Stimulated activated CD4-positive, alpha-beta T cell treated with anti-CD3 and anti-CD28 coated beads, Interleukin-1b, Interleukin-23, amount 100 ng/mL, for 1 hour (primary cell): ENCODE measurements at places on chromosomes 4 and X.

- DNase-seq, result no peak
Observed at GRCh38 chr4:98522636-98523395, 135.6 kb downstream of the TSPAN5 start.

DNA sequence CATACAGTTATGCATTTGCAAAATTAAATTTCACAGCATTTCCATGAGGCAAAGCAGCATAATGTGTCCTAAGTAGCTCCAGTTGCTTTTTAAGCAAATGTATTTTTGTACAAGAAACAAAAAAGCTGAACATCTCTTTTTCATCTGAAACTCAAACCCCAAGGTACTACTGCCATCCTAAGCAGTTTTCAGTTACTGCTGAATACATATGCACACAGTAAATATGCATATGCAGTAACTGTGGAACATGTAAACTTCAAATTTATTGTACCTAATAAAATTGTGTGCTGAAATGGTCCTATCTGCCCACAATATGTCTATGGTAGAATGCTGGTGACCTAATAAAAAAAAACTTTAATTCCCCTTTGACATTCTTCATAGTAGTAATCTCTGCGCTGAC lies 458.6 kb upstream of the INTU start:
- no peak for DNase-seq

DNA sequence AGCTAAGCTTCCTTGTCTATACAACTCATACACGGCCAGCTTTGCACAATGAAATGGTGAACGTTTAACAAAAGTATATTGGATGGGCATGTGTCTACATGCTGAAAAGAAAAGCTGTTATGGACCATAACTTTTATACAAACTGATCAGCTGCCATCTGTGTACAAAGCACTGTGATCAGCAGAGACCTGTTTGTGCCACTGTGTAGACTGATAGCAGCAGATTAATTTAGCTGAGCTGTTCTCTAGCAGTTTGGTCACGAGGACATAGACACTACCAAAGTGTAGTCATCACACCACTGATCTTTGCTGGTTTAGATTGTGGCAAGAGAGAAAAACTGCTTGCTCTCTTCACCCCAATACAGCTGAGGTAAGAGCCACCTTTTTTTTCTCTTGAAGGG lies 124.5 kb downstream of the RAPGEF2 start:
- DNase-seq, result no peak

GRCh38 chr4:88709989-88710388 lies 12.4 kb upstream of the NAP1L5 start:
- no peak for DNase-seq

GRCh38 chrX:25014366-25014838 lies 1.4 kb downstream of the ARX start:
- DNase-seq, result no peak

DNA sequence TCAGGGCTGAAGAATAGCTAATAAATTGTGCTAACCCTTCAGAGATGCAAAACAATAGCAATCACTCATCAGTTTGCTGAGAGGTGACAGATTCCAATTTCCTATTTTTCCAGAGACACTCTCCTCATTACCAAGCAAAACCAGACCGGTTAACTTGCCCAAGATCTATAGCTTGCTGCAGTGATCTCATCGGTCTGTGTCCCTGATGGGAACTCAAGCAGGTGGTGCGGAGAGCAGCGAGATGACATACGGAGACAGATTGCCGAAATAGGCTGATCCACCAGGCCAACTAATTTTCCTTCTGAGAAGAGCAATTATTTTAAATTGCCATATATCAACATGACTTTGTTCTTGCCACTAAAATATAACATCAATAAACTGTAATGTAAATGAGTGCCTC lies 10.5 kb upstream of the DCHS2 start:
- no peak for DNase-seq

GRCh38 chr4:143251779-143252178 lies 67.1 kb downstream of the USP38 start:
- DNase-seq, result no peak
